Non-pigmented ciliary epithelial cell (primary cell): ENCODE measurements at places on chromosomes 5 and 9.

DNA sequence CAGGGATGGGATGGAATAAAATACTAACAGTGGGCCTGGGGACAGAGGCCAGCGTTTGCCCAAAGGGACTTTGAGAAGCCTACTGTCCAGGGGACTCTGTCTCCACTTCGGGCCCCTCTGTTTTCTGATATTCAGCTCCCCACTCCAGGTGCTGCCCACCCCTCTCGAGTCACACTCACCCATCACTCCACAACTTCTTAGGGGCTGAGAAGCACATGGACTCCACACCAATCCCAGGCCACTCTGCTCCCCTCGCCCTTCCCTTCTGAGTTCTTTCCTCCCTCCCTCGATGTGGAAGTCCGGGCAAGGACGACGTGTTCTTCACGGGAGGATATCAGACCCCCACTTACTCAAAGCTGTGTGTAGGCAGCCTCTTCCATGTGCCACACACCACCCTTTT is 124.5 kb downstream of the BARX1 start:
- DNase-seq = no peak

DNA sequence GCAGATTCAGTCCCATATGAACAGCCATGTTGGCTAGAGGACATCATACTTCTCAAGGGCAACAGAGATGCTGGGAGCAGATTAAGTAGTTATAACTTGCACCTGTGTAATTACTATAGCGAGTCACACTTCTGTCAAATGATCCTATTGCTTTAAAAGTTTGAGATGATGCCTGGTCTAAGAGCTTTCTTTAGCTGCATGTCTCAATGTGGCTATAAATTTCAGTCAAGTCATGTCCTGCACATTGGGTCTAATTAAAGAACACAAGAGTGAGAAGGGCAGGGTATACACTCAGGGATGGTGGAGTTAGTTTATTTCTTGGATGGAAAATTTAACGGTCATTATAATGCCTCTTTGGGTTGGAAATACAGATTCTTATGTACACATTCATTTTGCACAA is 557.3 kb downstream of the RAB3C start:
- no peak for DNase-seq

GRCh38 chr9:101677861-101678260 is 60.6 kb downstream of the GRIN3A start:
- no peak for DNase-seq

- no peak for DNase-seq
Observed at GRCh38 chr5:160089531-160089930, 29.7 kb downstream of the PWWP2A start.

DNA sequence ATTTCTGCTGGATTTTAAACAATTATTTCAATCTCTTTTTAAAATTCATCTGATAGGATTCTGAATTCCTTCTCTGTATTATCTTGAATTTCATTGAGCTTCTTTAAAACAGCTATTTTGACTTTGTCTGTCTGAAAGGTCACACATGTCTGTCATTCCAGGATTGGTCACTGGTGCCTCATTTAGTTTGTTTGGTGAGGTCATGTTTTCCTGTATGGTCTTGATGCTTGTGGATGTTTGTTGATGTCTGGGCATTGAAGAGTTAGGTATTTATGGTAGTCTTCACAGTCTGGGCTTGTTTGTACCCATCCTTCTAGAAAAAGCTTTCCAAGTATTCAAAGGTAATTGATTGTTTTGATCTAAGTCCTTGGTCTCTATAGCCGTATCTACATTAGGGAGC is 39.1 kb downstream of the DENND4C start:
- DNase-seq = no peak

DNA sequence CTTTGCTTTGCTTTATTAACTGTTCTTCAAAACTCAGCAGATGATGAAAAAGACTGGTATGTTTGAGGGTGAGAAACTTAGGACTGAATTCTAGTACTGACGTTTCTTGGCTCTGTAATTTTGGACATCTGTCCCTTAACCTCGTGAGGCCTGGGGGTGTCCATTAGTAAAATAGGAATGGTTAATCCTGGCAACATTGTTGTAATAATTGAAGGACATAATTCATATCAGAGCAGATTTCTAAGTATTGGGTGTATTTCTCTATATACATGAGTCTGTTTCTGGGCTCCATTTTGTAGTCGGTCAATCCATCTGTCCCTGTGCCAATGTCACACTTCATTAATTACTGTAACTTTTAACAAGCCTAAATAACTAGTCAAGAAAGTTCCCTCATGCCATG is 206.7 kb downstream of the MAST4 start:
- DNase-seq = no peak

- no peak for DNase-seq
Observed at GRCh38 chr9:16542290-16542689, 328.2 kb downstream of the BNC2 start.

DNA sequence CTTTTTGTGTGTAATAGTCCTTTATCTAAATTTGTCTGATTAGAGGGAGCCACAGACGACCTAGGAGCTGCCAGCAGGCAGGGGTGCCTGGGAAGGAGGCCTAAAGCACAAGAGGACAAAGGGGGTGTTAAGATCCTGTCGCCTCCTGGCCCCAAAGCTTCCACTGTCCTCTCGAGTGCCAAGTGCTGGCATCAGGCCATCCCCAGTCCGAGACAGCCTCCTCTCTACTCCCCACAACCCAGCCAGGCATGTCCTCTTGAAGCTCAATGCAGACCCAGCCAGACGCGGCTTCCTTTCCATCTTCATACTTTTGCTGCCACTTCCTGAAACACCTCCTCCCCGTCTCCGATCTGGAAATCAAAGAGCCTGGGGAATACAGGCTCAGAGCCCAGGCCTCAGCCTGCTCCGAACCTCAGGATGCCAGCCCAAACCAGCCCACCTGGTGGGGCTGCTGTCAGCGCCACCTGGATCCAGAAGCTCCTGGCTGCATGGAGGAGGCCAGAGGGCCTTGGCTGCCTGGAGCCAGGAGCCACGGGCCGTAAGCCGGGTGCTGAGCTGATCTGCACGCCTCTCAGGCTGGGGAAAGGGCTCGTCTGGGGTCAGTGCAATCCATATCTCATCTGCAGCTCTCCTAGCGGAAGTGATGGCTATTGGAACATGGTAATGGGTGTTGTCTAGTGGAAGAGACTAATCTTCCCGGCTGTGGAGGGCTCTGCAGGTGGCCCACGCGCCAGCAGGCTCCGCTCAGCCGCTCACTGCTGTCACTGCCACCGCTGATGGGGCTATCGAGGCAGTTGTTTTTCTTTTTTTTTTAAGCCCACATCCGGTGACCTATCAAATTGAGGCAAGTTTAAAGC is 60.2 kb upstream of the FUBP3 start:
- no peak for DNase-seq
